ENCODE measurements at places on chromosomes 1 and 21.

- peak; percentile 8 for DNase-seq
Measured at GRCh38 chr1:192979542-192979941, 79.6 kb downstream of the UCHL5 start.

- no peak for DNase-seq
Measured at GRCh38 chr21:46646541-46647154, 11.2 kb downstream of the PRMT2 start.

DNA sequence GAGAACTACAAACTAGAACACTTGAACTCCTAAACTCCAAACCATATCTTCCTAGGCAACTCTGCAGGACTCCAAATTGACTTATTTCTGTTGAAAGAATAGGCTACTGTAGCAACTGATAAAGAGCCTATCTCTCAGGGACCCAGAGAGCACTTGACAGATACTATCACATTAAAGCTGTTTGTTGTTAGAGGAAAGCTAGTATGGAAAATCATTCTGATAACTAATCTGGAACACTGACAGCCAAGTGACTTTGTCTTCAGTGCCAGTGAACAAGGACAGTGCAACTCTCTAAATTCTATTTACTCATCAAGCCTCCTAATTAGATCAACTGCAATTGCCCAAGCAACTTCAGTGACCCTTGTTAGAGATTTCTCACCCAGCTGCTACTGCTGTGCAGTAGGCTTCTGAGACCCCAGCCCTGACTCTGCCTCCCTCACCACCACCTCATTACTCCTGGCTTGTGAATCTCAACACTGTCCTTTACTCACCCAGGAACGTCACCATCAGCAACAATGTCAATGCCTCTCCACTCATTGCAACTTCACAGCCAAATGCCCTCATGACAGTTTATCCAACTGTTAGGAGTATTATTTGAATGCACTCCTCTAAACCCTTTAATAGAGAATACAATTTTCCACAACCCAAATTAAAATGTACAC lies 7.4 kb upstream of the RGS13 start:
- DNase-seq: no peak

- DNase-seq: peak; percentile 40
Measured at GRCh38 chr21:38188037-38188436, 68.8 kb upstream of the KCNJ15 start.

- no peak for DNase-seq
Measured at GRCh38 chr1:206144605-206145004, 27.4 kb upstream of the AVPR1B start.

DNA sequence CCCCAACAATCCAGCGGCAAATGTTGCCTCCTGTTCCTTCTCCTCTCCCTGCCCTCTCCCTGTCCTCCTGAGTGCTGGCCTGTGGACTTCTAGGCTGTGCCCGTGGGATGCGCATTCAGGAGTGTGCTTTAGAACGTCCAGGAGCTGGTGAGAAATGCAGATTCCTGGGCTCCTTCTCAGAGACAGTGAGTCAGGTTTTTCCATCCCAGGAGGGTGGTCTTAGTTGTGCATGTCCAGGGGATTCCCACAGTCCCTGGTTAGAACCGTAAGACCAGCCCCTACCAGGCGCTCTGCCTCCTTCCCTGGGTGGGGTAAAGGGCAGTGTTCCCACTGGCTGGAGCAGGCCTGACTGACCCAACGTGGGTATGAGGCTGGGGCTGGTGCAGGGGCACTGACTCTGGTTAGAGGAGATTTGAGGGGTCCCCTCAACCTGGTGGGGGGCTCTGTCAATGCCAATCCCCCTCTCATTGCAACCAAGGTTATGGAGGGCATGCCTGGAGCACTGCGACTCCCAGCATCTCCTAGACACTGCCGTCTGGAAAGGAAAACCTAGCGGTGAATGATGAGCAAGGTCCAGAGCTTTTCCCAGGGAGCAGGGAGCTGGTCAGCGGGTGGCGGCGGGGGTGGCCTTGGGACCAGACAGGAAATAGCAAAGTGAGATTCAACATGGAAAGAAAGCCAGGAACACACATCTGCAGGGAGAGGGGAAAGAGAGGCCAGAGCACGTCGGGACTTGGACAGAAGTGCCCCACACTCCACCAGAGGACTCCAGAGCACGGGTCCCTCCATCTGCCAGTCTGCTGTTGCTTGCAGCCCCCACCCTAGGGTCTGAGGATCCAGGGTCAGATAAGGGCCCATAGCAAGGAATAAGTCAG lies 38.5 kb downstream of the HSPG2 start:
- peak; percentile 54 for DNase-seq

DNA sequence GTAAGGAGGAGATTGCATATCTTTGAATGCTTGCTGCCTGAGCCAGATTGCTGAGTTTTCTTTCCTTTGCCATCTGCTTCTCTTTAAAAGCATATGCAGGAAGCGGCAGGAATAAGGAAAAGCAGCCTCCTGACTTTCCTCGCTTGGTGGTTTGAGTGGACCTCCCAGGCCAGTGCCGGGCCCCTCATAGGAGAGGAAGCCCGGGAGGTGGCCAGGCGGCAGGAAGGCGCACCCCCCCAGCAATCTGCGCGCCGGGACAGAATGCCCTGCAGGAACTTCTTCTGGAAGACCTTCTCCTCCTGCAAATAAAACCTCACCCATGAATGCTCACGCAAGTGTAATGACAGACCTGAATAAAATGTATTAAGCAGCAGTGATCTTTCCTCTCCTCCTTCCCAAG lies 1.5 kb downstream of the CORT start:
- DNase-seq: peak; percentile 59

DNA sequence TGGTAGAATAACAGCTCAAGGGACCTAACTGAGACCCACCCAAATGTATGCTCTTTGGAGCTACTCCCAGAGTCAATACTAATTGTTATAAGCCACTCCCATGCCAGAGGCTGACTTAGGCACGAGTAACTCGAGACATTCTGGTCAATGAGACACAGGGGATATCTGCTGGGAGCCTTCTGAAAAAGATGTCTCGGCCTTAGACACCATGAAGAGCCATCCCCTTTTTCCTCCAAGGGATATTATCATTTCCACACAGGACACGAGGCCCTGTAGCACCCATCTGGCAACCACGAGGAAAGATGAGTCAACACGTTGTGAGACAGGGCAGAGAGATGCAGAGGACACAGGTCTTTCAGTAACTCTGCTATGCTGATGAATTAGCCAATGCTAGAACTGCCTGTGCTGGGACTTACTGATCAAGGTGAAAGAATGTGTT lies 30.7 kb downstream of the ITPKB start:
- DNase-seq: peak; percentile 73

- DNase-seq: peak; percentile 11
Measured at GRCh38 chr1:244653439-244654107, 647 bp downstream of the DESI2 start.

DNA sequence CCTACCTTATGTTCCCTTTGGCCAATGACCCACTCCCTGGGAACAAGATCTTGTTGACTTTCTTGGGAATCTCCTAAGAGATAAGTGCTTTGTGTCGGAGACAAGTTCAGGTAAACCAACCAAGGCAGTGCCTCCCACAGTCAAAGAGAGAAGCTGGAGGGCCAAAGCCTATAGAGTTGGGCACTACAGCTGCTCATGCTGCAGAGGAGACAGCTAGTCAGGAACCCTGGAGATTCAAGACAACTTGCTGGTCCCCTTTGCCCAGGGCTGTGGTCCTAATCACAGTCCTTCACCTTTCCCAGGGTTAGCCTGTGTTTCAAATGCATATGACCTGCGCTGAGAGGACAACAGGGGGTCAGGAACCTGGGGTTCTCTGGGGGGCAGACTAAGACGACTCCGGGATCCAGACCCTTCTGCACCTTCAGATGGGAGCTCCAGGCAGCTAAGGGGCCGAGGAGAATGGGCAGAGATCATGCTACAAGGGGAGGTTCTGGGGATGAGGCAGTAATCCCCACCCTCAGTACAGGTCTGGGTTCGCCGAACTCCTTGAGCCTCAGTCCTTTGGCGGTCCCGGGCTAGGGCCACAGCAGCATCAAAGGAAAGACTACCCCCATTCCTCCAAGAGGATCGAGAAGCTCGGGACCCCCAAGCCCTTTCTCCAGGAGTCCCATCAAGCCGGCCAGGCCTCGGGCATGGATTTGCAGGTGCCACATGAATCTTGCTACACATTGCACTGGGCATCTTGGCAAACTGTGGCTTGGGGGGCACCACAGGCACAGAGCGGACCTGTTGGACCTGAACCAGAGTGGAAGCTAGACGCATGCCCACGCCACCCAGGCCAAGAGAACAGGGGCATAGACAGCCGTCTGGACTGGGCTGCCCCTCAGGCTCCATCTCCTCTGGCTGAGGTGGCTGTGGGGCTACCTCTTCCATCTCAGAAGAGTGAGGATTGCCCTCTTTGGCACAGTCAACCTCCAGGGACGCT lies 2.0 kb upstream of the USF1 start:
- no peak for DNase-seq

DNA sequence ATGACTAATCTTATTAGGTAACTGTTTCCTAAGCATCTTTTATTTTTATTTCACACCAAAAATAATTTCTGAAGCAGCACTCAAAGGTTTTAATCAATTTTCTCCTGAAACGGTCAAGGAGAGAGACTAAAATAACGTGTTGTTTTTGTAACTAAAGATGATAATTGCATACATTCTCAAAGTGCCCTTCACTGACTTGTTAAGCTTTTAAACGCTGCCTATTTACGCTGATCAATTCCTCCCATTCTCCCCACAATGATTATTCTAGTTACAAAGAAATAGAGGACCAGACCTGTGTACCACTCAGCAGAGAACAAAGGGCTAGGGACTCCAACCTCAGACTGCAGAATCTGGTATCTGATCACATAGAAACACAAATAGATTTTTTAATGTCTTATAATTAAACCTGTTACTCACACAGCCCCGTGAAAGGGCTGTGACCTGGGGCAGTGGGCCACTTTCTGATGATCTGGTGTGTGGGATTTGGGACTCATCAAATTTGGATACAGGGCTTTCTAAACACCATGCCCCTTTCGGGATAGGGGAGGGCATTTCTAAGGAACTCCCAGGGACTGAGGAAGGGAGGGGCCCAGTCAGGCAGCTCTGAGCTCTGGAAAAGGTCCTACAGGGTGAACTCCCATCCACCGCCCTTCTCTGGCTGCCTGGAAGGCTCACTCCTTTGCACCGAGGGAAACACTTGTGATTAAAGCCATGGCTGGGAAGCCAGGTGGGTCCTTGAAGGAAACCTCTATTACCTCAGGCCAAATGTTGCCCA lies 65.2 kb downstream of the BCAR3 start:
- peak; percentile 43 for DNase-seq

DNA sequence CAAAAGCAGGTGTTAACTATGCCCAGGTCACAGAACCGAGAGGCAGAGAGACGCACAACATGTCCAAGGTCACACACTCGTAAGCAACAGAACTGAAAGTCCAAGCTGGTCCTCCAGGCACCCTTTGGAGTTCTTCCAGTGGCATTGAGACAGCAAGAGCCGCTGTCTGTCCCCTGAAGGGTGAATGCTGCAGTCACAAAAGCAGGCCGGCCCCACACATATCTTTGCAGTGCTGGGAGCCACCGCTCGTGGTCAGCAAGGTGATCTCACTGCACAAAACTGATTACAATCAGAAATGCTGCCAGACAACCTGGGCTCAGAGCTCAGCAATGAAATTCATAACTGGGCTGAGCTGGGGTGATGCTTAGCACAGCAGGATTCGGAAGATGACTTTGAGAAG lies 47.4 kb upstream of the RAB4A start:
- no peak for DNase-seq

DNA sequence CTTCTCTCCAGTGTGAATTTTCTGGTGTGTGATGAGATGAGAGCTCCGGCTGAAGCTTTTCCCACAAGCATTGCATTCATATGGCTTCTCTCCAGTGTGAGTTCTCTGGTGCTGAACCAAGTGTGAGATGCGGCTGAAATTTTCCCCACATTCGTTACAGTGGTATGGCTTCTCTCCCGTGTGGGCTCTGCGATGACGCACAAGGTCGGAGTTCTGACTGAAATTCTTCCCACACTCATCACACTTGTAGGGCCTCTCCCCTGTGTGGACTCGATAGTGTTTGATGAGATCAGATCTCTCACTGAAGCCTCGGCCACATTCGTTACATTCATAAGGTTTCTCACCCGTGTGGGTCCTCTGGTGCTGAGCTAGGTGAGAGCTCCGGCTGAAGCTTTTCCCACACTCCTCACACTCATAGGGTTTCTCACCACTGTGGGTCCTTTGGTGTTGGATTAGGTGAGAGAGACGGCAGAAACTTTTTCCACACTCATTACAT lies 7.4 kb downstream of the ZNF436 start:
- no peak for DNase-seq

DNA sequence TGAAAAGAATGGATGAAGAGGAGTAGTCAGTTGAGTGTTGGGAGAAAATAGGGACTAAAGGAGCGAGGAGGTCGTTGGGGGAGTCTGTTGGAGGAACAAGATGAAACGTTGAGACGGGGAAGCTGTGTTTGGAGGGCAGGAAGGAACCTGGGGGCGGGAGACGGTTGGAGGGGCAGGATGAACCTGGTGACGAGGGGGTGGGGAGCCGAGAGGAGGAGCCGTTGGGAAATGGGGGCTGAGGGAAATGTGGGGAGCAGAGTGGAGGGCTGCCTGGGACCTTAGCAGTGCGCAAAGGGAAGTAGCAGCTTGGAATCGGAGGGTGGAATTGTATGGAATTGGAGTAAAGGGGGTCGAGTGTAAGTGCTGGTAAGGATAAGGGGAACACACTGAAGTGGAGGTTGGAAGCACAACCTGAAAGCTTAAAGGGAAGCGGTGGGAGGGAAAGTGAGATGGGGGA lies 630 bp downstream of the MTF2 start:
- peak; percentile 7 for DNase-seq

DNA sequence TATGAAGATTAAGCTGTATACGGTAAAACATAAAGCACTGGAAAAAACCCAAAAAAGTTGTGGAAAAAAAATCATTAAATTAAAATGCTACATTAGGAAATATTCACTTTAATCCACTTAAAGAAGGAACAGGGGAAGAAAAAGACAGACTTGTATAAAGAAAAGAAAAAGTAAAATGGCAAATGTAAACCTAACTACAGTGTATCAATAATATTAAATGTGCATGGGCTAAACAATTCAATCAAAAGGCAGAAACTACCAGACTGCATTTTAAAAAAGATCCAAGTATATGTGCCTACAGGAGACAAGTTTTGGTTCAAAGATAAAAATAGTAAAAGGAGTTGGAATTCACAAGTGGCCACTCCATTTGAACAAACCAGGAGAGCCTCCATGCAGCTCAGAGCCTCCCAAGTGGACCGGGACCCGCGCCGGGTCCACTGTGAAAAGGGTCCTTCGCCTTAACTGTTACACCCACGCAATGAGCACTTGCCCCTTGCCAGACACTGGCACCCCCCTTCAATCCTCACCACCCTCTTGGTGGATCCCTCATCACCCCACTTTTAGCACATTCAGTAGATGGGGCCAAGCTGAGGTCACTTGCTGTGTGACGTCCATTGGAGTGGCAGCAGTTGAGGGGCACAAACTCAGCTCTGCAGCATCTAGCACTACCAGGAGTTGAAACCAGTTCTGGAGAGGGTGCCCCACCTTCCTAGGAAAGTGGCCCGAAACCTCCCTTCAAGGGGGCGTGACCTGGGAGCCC lies 898 bp downstream of the C1orf174 start:
- DNase-seq: no peak

DNA sequence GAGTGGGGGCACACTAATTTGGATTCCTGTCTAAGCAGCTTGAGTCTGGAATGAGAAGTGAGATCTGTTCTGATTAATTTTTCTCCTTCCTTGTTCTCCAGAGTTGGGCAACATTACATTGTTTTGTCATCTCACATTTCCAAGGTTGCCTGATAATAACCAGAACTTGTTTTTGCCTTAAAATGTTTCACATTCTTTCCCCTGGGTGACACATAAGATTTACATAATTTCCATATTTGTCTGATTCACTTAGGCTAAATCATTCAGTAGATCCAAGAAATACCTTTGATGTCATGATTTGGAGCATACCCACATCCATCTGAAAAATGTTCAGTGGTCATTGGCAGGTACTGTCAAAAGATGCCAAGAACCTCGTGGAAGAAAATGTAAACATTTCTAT lies 60.3 kb downstream of the XCL2 start:
- peak; percentile 75 for DNase-seq
